Stimulated activated CD8-positive, alpha-beta memory T cell treated with anti-CD3 and anti-CD28 coated beads, Interleukin-4, amount 100 ng/mL, for 4 hours (primary cell): ENCODE measurements at places on chromosomes 3 and 15.

- no peak for DNase-seq
Observed at GRCh38 chr3:61181874-61182273, 69.4 kb downstream of the FHIT start.

- no peak for DNase-seq
Observed at GRCh38 chr3:168843481-168843880, 747.8 kb upstream of the GOLIM4 start.

DNA sequence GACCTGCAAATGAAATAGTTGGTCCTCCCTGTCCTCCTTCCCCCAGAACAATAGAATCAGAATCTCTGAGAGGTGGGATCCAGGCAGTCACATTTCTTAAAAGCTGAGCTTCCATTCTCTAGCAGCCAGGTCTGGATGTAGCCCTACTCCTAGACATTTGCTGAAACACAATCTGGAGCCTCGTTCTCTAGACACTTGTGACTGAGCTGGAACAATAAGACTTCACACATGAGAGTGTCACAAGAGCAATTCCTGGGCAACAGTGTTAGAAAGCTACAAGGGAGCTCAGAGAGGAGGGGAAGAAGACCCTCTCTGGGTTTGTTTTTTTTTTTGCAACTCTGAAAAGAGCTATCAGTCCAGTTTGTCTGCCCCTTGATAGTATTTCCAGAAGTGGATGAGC lies 14.5 kb downstream of the CORO2B start:
- DNase-seq, result no peak

GRCh38 chr3:54243056-54243931 lies 120.9 kb downstream of the CACNA2D3 start:
- no peak for DNase-seq

GRCh38 chr3:56970461-56970879 lies 90.0 kb upstream of the SPATA12 start:
- DNase-seq, result no peak

GRCh38 chr3:74315291-74315690 lies 299.2 kb downstream of the CNTN3 start:
- no peak for DNase-seq

GRCh38 chr3:37905346-37905745 lies 43.7 kb downstream of the CTDSPL start:
- DNase-seq, result no peak

DNA sequence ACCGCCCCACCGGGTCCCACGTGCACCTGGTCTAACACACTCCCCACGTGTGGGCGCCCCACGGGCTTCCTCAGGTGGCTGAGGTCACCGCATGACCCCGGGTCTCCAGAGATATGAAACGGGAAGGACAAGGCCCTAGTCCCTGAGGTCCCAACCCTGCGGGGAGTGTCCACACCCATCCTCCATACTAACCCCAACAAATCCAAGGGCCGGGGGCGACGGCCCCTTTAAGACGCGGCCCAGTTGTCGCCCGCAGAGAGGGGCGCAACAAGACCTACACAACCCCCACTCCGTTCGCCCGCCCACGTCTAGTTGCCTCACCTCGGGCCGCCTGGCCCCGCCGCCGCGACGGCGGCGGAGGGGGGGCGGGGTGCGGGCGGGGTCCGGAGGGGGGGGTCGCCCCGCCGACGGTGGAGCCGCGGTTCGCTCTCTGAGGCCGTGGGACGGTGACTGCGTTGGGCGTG lies 396 bp downstream of the INO80 start:
- DNase-seq, result peak; percentile 67

DNA sequence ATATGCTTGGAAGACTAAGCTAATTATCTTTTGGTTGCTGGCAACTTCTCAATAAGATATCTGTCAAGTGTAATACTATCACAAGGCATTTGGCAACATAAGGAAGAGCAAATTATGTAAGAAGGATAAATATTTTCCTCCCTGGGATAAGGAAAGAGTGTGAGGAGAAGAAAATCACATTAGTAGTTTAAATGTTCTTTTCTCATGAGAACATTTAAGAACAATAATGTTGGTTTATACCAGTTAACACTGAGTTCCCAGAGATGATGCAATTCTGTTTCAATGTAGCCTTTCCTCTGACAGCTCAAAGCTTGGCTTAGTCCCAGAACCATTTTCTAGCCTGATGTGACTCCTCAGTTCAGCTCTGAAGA lies 66.1 kb upstream of the NPHP3 start:
- DNase-seq, result no peak

GRCh38 chr3:19961960-19962359 lies 15.1 kb downstream of the RAB5A start:
- no peak for DNase-seq

DNA sequence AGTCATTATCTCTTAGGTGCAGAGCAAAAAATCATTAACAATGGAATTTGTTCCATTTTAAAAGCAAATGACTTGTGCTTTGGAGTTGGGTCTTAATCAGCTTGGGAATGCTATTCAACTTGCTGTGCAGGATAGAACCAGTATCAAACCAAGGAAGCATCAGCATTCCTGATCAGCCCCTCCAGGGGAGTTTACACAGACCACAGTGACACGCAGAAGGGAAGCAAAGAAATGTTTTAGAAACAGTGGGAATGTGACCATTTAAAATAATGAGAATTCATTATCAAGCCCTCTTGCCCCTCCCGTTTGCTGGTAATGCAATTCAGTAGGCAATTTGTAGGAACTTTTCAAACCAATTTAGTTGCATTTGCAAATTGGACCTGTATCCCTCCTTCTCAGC lies 155.1 kb downstream of the LRTM1 start:
- no peak for DNase-seq

DNA sequence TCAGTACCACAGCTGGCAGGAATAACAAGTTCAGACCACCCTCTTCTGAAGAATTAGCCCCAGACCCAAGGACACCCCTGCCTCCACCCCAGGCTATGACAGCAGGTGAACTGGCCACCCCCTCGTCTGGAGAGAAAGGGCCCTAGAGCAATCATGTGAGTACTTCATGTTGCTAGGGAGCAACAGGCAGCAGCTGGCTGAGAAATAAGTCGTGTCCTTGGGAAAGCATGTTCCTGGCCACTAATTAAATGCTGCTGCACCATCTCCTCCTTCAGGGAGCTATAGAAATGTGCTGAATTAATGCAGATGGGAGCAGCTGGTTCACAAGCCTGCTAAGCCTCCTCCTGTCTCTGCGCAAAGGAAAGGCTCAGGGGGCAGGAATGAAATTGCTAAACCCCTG lies 31.5 kb downstream of the MRPS11 start:
- DNase-seq, result no peak

GRCh38 chr3:14312375-14312774 lies 90.0 kb upstream of the SLC6A6 start:
- DNase-seq, result no peak

DNA sequence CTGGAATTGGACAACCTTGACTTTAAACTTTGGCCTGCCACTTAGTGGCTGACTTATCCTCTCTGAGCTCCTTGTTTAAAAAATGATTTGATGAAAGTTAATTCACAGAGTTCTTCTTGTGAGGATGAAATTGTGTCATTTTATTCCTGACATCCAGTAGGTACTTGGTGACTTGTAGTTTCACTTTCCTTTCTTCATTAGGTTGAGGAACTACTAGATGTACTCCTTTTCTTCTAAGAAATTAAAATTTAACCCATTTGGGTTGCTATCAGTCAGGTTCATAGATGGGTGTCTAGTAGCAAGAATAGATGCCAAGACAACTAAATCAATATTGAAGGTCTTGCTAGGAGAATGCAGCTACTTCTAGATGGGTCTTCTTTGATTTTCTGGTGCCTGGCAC lies 5.2 kb downstream of the NR1D2 start:
- DNase-seq, result no peak

DNA sequence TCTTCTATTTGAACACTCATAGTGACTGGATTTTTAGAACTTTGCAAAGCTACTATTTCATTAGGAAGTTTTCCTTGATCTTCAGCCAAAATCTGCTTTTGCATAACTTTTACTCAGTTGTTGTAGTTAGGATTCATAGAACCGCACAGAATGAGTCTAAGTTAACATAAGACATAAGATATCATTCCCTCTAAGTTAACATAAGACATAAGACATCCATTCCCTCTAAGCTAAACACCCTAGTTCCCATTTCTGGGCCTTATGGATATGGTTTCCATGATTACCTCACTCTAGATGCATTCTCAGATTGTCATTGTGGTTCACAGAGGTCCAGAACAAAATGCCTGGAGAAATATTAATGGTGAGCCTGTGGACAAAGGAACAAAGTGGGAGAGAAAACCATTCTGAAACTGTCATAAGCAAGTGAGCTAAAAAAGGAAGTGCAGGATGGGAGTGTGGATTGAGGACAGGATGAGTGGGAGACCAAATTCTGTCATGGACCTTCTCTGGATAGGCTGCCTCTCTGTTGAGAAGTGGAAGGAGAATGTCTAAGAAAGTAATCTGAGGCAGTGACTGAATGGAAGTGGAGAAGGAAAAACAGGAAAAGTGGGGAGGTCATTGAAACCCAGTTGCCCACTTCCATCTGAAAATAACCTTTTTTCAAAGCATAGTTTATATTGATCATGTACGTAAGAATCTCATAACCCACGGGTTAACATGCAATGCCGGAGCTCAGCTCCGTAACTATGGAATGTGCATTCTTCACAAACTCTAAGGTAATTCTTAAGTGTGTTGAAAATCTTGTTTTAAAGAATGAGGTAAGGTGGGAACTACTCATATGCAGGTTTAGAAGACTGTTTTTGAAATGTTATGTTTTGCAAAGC lies 37.4 kb upstream of the SECISBP2L start:
- no peak for DNase-seq

DNA sequence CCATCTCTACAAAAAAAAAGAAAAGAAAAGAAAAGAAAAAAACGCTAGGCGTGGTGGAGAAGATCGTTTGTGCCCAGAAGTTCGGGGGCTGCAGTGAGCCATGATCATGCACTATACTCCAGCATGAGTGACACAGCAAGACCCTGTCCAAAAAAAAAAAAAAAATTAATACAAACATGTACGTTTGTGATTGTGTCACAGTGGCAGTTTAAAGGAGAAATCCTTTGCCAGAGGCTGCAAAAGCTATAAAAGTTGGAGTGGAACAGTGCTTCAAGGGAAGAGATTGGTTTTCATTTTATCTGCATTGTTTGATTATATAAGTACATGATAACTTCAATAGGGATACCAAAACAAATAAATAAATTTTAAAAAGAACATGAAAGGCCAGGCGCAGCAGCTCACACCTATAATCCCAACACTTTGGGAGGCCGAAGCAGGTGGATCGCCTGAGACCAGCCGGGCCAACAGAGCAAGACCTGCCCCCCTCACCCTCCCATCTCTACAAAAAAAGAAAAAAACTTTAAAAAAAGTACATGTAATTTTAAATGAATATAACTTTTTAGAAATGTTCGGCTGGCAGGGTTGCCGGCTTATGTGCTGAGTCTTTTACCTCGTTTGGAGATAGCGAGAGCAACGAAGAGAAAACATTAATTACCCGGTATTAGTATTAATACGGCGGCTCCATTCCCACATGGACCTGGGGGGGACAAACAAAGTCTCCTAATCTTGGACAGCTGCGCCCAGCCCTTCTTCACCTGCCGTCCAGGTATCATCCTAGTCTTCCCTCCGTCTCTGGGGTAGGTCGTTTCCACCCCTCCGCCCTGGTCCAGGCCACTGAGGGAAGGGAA lies 573 bp upstream of the DIS3L start:
- no peak for DNase-seq

GRCh38 chr3:54714035-54714434 lies 213.8 kb downstream of the LRTM1 start:
- DNase-seq, result no peak

DNA sequence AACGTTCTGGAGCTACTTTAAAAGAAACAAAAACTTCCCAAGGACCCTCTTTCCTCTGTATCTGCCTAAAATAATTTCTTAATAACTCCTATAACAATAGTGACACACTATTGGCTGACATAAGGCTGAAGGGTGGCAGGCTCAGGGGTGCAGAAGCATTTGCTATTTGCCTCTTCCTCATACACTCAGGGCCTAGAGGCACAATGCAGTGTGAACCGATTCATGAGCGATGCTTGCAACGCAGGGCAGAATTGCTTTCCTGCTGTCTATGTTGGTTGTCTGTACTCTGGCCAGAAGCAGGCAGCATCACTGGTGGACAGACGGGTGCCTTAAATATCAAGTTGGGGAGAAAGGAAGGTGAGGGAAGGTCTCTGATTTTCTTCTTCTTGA lies 157.4 kb downstream of the AGBL1 start:
- no peak for DNase-seq

GRCh38 chr3:16478516-16478915 lies 35.0 kb downstream of the RFTN1 start:
- DNase-seq, result no peak

GRCh38 chr3:96267577-96267976 lies 546.8 kb upstream of the EPHA6 start:
- no peak for DNase-seq

DNA sequence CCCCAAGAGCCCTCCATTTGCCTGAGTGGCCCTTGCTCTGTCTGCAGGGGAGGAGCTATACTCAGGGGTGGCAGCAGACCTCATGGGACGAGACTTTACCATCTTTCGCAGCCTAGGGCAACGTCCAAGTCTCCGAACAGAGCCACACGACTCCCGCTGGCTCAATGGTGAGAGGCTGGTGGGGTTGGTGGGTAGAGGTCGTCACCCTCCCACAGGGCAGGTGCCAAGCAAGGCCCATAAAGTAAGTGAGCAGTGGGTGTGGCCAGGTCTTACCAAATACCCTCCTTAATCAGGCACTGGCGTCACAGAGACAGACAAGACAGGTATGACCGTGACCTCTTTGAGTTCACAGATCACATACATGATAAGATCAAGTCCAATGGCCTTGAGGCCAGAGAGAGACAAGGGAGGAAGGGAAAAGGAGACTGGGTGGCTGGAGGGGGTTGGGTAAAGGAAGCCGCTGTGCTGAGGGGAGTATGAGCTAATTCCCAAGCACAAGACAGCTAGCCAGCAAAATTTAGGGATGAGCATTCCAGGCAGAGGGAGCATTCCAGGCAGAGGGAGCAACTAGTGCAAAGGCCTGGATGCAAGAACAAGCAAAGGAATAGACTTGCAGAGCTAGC lies 2.5 kb downstream of the SEMA3B start:
- DNase-seq, result no peak

- DNase-seq, result no peak
Observed at GRCh38 chr3:14265246-14265962, 86.8 kb downstream of the LSM3 start.
